ENCODE measurements at places on chromosomes 12 and 14.

DNA sequence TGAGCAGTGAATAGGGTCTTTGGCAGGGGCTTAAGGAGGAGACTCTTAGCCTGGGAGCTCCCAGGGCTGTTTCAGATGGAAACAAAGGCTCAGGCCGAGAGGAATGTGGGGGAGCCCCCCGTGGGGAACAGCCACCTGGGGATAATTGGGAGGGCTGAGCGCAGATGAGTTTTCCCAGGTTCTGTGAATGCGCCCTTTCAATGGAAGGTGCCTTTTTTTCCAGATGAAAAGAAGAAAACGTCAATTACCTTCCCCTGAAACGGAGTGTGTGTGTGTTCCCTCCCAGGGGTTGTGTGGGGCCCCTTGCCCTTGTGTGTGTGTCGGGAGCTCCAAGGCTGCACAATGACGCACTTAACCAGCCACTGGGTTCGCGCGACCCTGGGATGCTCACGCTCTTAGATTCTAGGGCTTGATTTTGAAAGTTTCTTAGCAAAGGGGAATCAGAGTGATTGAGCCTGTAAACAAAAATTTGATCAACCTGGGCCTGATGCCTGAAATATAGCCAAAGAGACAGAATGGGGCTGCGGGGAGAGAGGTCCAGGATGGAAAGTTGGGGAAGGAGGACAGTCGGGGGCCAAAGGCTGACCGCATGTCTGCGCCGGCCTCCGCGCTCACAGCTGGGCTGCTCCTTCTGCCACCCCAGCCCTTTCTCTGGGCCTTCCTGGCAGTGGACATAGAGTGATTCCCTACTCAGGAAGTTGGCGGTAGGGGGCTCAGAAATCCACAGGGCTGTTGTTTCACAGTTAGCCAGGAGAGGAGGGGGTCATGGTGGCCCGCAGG is 14.6 kb downstream of the MEG3 start:
- H3K27ac ChIP-seq, result no peak overlapping the region
- H3K27me3 ChIP-seq, result peaks cover 36% of the 10 kb centered on the region
- H3K36me3 ChIP-seq, result no peaks in the 10 kb centered on the region
- no peak overlapping the region for H3K4me3 ChIP-seq

DNA sequence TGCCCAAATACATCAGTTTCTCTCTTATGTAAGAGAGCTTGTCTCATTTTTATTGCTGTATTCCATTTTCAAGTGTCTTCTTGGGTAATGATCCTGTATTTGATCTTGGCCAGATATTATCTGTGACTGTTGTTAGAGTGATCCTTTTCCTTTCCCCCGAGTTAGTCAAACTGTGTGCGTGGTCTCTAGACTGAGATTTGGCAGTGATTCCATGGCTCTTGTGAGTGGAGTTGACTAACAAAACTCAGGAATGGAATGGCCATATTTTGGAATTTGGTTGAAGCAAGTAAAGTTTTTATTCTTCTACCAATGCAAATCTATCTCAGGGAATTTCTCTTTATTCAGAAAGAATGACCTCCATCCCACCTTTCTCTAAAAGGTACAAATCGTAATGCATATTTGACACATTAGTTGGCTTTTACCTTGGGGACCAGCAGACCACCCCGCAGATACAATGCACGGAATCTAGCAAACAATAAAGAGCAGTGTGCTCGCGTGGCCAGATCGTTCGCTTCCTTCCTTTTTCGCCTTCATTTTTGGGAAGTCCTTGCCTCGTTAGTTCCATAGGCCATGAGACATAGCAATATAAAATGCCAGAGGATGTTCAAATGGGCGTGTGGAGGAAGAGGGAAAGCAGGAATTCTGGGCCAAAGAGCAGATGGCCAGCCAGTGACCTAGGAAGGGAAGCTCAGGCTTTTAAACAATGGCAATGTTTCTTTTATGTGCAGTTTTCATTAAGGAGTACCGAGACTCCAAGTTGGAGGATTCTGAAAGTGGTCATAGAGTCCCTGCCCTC is 24.4 kb downstream of the ETV6 start:
- H3K4me3 ChIP-seq, result no peak overlapping the region
- no peak overlapping the region for H3K27ac ChIP-seq
- peaks cover 1% of the 10 kb centered on the region for H3K36me3 ChIP-seq

DNA sequence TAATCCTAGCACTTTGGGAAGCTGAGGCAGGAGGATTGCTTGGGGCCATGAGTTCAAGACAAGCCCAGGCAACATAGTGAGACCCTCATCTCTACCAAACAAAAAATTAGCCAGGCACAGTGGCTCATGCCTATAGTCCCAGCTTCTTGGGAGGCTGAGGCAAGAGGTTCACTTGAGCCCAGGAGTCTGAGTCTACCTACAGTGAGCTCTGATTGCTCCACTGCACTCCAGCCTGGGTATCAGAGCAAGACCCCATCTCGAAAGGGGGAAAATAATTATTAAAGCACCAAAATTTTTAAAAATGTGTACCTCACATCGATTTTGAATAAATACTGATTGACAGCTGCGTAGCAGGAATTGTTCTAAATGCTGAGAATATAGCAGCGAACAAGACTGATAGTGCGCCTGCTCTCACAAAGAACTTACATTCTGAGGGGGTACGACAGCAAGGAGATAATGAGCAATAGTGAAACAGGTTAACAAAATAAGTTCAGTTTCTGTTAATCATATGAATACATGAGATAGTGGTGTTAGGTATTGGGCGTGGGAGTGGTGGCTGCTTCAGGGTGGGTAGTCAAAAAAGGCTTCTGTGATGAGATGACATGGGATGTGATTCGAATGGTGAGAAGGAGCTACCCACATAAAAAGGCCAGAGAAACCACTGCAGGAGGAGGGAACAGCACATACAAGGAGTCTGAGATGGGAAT is 19.6 kb downstream of the HCFC2 start:
- peaks cover 43% of the 10 kb centered on the region for H3K36me3 ChIP-seq
- no peak for DNase-seq
- H3K4me1 ChIP-seq, result peaks cover 10% of the 10 kb centered on the region
- H3K4me3 ChIP-seq, result no peak overlapping the region

DNA sequence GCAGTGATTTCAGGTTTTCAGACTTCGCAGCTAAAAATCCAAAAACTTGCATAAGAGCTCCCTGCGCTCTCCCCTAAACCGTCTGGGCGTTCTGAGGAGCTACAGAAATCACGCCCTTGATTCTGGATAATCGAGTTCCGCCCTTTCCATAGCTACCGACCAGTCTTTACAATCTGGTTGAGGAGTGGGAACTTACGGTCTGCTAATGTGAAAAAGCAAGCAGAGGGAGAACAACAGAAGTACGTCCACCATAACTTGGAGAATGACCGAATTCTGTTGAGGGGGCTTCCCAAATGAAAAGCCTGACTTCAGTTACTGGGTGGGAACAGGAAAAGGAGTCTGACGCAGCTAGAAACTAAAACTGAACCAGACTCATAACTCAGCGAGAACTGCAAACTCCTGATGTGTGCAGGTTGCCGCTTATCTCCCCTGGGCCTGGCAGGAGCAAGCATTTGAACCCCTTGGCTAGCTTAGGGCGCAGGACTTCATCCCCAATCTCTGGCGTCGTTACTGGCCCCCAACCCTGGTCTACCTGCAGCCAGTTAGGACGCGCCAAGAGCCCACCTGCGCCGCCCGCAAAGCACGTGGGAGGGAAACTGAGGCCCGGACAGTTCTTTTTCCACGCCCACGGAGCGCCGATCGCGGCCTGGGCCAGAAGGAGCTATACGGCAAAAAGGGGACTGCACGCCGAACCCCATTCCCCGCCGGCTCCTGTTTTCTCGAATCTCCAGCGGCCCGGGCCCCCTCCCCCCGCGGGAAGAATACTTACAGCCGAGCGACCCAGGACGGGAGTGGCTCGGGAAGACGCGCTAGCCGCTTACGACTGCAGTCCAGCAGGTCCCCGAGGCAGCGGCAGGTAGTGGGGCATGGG is 838 bp downstream of the LRIG3 start:
- no peaks in the 10 kb centered on the region for H3K27me3 ChIP-seq
- H3K27ac ChIP-seq, result no peak overlapping the region
- H3K4me3 ChIP-seq, result no peak overlapping the region
- no peaks in the 10 kb centered on the region for H3K4me1 ChIP-seq
- no peak for DNase-seq
- no peaks in the 10 kb centered on the region for H3K36me3 ChIP-seq

- no peaks in the 10 kb centered on the region for H3K4me1 ChIP-seq
- no peak for DNase-seq
- H3K36me3 ChIP-seq, result no peaks in the 10 kb centered on the region
- H3K27me3 ChIP-seq, result no peaks in the 10 kb centered on the region
- H3K27ac ChIP-seq, result no peak overlapping the region
Measured at GRCh38 chr12:25718081-25718731, 165.1 kb upstream of the LMNTD1 start.

Data from central memory CD8-positive, alpha-beta T cell (primary cell).